ENCODE measurements at places on chromosomes 6 and 20.

DNA sequence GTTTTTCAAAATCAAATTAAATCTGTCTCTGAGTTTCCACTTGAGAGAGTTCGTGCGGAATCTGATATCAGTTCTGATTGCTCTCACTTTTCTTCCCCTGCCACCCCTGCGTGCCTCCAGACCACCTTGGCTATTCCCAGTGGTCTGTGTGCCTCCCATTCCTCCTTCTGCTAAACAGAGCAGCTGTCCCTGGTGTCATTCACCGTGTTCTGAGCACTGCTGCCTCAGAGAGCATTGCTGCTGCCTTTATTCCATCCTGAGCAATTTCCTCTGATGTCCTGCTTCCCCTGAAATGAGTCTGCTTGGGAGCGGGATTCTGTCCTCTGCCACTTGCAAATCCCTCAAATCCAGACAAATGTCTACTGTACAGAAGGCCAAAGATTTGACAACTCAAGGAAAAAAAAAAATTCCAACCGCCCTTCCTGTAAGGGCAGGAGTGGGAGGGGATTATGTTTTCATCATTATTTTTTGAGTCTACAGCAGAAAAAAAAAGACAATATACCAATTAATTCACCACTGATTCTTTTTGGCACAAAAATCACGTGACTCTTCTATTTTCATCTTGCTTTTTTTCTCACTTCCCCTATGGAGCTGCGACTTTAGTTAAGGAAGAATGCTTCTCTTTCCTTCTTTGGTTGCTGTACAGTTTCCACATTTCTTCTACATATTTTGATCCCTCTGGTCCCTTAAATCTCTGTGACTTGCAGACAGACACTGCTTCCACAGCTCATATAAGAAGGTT, 833.0 kb downstream of the EPHA7 start:
- no peak for DNase-seq

DNA sequence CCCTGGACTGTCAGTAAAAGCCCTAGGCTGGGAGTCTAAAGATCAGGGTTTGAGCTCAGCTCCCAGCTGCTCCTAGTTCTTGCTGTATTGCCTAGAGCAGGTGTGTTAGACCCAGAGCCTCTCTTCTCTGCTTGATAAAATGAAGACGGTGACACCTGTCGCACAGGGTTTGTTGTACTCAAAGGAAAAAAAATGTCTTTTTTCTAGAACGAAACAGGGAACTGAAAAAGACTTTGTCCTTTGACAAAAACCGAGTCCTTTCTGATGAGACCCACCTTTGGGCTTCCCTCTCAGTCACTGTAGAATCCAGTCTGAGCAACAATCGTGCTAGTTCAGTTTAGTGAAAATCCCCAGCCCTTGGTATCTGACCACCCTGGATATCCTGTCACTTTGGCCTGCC, 102.1 kb upstream of the LAMP5 start:
- no peak for DNase-seq

DNA sequence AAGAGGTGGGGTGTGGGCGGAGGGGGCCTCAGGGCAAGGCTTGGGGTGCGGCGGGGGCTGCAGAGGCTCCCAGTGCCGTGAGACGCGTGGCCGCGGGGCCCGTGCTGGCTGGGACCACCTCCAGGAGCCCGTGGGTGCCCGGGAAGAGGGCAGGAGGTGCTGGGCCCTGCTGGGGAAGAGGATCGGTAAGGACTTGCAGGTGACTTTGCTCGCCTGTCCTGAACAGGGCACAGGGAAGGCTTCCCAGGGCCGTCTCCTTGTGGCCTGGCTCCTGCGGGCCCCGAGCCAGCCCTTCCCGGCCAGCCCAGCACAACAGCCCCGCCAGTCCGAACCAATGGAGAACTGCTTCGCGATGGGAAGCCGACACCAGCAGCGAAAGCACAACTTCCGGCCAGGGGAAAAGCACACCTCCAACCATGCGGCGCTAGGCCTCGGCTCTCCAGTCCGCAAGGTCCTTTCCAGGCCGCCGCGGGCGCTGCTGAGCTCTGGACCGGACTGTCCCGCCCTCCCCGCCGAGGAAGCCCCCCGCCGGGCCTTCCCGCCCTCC, 32.3 kb downstream of the IRF4 start:
- no peak for DNase-seq

GRCh38 chr20:50980071-50980681, 21.6 kb downstream of the MOCS3 start:
- peak; percentile 88 for DNase-seq

DNA sequence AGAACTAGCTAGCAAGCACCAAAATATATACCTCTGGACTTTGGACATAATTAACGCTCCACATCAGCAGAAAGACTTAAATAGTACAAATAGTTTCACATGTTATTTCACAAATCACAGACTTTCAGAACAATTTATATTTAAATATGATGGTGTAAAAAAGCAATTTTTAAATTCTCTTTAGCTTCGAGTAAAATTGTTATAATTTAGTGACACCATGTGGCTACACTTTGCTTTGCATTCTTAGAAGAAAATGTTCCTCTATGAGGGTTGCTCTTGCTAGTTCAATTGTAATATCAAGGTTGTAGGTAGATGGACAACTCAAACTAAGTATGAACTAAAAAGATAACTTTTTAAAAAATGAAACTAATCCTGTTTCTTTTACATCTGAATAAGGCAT, 69.0 kb downstream of the BTBD9 start:
- DNase-seq = peak; percentile 49

- DNase-seq = no peak
Measured at GRCh38 chr6:5680095-5680494, 326.6 kb downstream of the NRN1 start.

GRCh38 chr6:40517654-40518053, 69.5 kb downstream of the LRFN2 start:
- no peak for DNase-seq

GRCh38 chr6:137970368-137970767, 103.3 kb downstream of the TNFAIP3 start:
- DNase-seq = no peak

- peak; percentile 55 for DNase-seq
Measured at GRCh38 chr20:36493051-36493800, 48.1 kb upstream of the MYL9 start.

- no peak for DNase-seq
Measured at GRCh38 chr6:43570876-43571441, 4.9 kb downstream of the XPO5 start.

DNA sequence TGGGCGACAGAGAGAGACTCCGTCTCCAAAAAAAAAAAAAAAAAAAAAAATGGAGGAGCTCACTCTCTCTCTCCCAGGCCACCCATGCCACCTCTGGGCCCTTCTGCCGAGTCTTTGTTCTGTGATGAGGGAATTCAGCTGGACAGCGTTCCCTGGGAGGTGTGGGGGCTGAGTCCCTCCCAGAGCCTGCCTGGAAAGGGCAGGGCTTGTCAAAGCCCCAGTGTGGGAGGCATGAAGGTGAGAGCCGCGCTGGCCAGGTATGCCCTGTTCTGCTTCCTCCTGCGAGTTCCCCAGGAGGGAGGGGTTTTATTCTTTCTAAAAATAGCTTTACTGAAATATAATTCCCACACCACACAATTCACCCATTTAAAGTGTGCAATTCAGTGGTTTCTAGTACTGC, 69.6 kb downstream of the TMEM242 start:
- DNase-seq = no peak

GRCh38 chr6:147154454-147154853, 49.8 kb upstream of the STXBP5 start:
- no peak for DNase-seq

GRCh38 chr6:129287231-129288177, 404.6 kb downstream of the LAMA2 start:
- DNase-seq = no peak

GRCh38 chr6:7172649-7173048, 64.9 kb downstream of the RREB1 start:
- peak; percentile 68 for DNase-seq

GRCh38 chr6:51926125-51926524, 161.3 kb downstream of the PKHD1 start:
- no peak for DNase-seq
